Activated naive CD4-positive, alpha-beta T cell treated with anti-CD3 and anti-CD28 coated beads, Interleukin-2, amount 10 ng/mL, durations not matched to agents 5 hours and 36 hours (primary cell): ENCODE measurements at places on chromosomes 16 and 17. TPM values are rescaled to one million over a fixed set of nuclear protein-coding genes. Genes with fewer than 3 reads are reported as not detected.

The LITAFD gene
- total RNA-seq: not detected

The NT5M gene
- 11.0 TPM for total RNA-seq

The KRT39 gene
- not detected for total RNA-seq

The DUXB gene
- total RNA-seq: not detected

The MYH3 gene
- 4.4 TPM for total RNA-seq

The GRB7 gene
- 0.67 TPM for total RNA-seq

The TBC1D3G gene
- total RNA-seq: not detected

The RRAD gene
- 0.38 TPM for total RNA-seq

The CAVIN1 gene
- 1.4 TPM for total RNA-seq

The PYY gene
- not detected for total RNA-seq

The PRSS36 gene
- total RNA-seq: 3.6 TPM

The PYDC1 gene
- not detected for total RNA-seq

The CDH13 gene
- not detected for total RNA-seq

The GCGR gene
- total RNA-seq: not detected

The DCXR gene
- 98.5 TPM for total RNA-seq

The SLC47A2 gene
- total RNA-seq: not detected

The PLEKHH3 gene
- 1.6 TPM for total RNA-seq

The SLC35G6 gene
- not detected for total RNA-seq

The SLC35B1 gene
- total RNA-seq: 42.9 TPM

The ITGB4 gene
- 1.6 TPM for total RNA-seq

The ABI3 gene
- 37.4 TPM for total RNA-seq

The CDRT15L2 gene
- not detected for total RNA-seq

The CLEC19A gene
- total RNA-seq: not detected

The KRT12 gene
- total RNA-seq: not detected

The KRT32 gene
- total RNA-seq: not detected

The CCL17 gene
- total RNA-seq: 2.2 TPM

The CCR7 gene
- total RNA-seq: 225 TPM

The IL34 gene
- not detected for total RNA-seq

The CTRB1 gene
- total RNA-seq: not detected

The C16orf74 gene
- total RNA-seq: 3.7 TPM
